Activated naive CD4-positive, alpha-beta T cell (primary cell): ENCODE measurements at places on chromosomes 3 and 15.

- DNase-seq = no peak
Observed at GRCh38 chr3:13782501-13782900, 97.4 kb downstream of the WNT7A start.

DNA sequence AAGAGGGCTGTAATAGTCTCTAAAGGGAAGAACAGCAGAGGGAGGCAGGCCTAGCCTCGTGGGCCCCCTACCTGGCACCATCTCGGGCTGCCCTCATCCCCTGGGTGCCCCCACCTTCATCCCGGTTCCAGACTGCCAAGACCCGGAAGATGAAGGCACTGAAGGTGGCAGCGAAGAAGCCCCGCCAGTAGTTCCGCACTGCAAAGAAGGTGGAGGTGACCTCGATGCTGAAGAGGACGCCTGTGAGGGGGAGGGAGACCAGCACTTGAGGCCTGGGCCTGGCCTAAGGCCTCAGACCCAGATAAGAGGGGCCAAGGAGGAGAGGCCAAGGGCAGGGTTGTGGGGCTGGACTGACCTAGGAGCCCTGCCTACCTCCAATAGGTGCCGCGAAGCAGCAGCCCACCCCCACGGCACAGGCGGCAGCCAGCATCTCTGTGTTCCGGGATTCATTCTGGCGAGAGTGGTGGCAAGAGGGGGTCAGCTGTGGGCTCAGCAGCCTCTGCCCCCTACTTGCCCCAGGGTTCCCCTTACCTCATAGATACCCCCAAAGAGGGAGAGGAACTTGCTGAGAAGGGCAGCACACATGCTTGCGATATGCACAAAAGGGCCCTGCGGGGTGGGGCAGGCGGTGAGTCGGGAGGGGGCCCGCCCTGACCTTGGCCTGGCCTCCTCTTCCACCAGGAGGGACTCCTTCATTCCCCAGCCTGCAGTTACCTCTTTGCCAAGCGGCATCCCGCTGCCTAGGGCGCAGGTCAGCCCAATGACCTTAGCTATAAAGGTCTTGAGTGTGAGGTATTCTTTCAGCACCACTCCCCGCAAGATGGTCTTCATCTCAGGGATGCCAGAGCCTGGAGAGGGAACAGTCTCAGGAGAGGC lies 3.9 kb downstream of the CLCN2 start:
- no peak for DNase-seq

DNA sequence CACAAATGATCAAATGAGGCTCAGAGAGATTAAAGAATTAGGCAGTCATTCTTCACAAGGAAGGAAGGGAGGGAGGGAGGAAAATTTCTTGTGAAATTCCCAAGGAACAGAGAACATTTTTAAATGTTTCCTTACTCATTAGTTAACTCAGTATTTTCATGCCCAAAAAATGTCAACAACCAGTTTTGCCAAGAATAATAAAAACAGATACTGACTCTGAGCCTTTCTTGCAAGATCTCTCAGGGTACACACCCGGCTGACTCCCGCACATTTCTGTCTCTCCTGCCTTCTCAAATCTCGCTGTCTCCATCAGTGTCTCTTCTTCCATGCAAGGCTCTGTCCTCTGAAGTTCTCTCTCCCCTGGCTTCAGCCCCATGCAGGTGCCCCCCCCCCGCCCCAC lies 265.9 kb downstream of the TJP1 start:
- no peak for DNase-seq

GRCh38 chr3:175478301-175478700 lies 619.2 kb downstream of the NAALADL2 start:
- DNase-seq = no peak

- no peak for DNase-seq
Observed at GRCh38 chr15:33242165-33242564, 47.7 kb upstream of the FMN1 start.

DNA sequence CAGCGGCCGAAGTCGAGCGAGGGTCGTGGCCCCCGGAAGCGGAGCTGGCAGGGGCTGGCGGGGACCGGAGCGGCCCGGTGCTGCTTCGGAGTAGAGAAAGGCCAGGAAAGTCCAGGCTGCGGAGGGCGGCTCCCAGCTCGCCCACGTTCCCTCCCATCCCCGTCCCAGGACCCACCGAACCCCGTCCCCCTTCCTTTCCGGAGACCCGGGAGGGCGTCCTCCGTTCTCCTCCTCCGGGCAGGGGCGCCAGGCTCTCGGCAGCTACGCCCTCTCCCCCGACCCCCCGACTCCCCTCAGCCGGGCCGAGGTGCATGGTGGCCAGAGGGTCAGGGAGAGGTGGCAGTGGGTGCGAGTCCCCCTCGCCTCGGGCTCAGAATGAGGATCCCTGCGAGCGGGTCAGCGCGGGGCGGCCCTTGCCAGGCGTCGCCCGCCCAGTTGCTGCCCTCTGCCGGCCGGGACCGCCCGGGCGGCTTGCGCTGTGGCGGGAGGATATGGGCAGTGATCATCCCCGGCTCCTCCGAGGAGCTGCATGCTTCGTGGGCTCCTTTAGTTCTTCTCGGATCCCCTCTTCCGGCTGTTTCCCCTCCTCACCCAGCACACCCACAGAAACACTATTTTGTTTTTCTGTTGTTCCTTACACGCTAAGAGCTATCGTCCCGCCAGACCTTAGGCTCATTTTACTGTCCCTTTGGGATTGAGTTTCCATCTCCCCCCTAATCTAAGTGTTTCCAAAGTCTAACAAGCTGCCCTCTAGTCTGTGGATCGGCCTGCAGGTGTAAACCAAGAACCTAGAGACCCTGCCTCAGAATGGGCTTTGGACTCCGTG lies 744 bp upstream of the ALDH1A2 start:
- DNase-seq = no peak

GRCh38 chr3:121175083-121175482 lies 267.1 kb downstream of the STXBP5L start:
- DNase-seq = no peak

DNA sequence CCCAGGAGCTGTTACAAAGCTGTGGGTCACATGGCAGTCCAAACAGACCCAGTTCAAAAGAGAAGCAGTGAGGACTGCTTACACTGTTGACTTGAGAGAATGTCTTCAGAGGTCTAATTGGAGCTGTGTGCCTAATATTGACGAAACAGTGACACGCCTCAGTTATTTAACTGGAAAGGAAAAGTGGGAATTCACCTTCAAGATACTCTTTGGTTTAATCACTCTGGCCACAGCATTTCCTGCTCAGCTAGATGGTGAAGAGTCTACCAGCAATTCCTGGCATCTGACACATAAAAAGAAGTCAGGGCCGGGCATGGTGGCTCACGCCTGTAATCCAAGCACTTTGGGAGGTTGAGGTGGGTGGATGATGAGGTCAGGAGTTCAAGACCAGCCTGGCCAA lies 326.4 kb downstream of the SV2B start:
- DNase-seq = no peak

GRCh38 chr3:50583897-50584296 lies 14.6 kb downstream of the HEMK1 start:
- DNase-seq = no peak

DNA sequence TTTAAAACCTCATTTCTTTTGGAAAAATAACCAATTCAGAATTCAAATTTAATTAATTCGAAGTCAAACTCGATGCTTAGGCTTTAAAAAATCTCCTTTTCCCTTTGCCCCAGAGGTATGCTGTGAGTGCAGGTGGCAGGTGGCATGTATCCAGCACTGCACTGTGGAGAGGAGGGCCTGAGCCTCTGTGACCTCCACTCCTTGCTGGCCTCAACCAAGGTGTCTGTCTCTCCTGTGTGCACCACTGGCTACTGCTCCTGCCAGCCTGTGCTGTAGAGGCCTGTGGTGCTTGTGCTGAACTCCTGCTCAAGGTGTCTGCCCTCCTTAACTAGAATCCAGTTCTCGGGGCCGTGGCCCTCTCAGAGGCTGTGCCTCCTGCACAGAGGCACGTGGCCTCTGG lies 56.2 kb upstream of the NEDD4 start:
- DNase-seq = no peak

GRCh38 chr3:111769110-111769991 lies 89.7 kb upstream of the PHLDB2 start:
- no peak for DNase-seq

- DNase-seq = no peak
Observed at GRCh38 chr3:141108039-141108438, 56.9 kb downstream of the SPSB4 start.

DNA sequence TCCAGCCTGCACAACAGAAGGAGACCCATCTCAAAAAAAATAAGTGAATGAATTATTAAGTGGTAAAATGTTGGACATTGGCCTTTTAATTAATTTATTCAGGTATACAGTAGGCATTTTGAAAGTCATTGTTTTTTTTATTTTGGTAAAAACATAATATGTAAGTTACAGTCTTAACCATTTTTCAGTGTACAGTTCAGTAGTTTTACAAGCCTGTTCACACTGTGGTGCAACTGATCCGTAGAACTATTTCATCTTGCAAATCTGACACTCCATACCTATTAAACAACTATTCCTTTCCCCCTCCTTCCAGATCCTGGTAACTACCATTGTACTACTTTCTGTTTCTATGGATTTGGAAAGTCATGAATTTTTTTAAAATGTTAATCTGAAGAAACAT lies 36.1 kb upstream of the APH1B start:
- DNase-seq = no peak

DNA sequence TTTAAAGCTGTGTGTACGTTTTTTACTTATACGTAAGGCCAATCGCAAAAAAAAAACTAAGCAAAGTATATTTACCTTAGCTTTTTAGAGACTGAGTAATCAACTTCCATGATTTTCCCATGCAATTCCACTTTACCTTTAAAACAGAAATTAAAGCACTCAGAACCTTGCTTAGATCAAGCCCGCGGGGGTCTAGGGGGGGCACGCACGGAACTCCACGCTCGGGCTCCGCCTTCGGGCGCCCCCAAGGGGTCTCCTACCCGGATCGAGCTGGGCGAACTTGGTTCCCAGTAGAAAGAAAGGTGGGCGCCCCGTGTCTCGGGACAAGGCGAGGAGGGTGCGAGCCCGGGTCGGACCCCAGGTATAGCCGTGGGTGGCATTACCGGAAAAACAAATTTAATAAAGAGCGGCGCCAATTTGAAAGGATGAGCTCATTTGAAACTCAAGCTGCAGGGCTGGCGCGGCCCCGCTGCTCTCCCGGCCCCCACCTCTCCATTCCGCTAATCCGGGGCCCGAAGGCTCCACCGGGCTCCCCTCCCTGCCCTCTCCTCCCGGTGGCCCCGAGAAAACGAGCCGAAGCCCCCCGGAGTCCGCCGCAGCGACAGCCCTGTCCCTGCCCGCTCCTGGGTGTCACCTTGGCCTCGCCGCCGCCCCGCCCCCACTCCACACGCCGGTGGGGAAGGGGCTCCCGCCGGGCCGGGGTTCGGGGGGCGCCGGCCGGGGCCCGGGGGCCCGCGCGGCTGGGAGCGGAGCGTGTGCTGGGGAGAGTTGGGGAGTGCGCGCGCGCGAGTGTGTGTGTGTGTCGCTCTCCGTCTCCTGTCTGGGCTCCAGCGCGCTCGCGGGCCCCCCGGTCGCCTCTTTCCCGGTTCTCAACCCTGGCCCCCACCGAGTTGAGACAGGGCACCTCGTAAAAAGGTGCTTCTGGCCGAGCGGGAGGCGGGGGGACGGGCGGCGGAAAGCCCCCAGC lies 1.5 kb downstream of the IGF2BP2 start:
- DNase-seq = no peak

DNA sequence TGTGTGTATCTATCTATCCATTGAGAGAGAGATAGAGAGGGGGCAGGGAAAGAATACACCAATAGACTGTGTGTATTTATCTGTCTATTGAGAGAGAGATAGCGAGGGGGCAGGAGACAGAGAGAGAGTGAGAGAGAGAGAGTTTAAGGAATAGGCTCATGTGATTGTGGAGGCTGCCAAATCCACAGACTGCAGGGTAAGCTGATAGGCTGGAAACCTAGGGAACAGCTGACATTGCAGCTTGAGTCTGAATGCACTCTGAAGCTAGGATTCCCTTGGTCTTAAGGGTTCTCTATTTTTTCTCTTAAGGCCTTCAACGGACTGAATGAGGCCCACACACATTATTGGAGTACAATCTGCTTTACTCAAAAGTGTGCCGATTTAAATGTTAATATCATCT lies 255.8 kb downstream of the EPHA3 start:
- DNase-seq = no peak

DNA sequence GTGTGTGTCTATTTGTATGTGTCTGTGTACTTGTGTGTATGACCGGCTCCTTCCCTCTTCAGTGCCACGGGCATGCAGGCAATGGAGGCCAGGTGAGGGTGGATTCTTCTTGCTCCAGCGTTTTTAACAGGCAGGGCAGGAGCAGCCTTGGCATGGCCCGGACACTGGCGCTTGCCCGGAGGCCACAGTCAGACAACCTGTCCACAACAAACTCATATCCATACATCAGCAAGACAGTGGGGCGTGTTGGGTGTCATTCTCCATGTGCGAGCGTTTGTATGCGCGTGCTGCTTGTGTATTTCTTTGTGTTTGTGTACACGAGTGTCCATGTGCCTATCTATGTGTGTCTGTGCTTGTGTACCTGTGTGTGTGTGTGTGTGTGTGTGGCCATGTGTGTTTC lies 29.8 kb downstream of the PTH1R start:
- DNase-seq = no peak

- DNase-seq = no peak
Observed at GRCh38 chr3:14658978-14659377, 7.4 kb downstream of the CCDC174 start.

GRCh38 chr3:13504161-13504831 lies 24.2 kb downstream of the HDAC11 start:
- DNase-seq = no peak

- no peak for DNase-seq
Observed at GRCh38 chr3:5068531-5069050, 53.5 kb upstream of the ARL8B start.

DNA sequence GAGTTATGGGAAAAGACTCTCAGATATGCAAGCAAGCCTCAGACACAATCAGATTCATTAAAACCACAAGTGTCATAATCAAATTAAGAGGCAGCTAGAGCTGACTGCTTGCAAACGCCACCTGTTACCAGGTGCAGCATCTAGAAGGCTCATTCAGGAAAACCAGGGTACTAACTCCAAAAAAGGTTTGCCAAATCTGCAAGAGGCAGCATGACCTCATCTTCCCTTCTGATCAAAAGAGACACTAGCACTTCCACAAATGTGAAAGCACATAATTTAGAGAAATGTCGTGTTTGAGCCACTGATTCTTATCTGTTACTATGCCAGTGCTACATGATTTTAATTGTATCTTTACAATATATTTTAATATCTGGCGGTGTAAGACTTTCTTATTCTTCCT lies 123.3 kb upstream of the NANOGP8 start:
- DNase-seq = no peak

GRCh38 chr3:8484409-8485140 lies 17.0 kb upstream of the LMCD1 start:
- no peak for DNase-seq

DNA sequence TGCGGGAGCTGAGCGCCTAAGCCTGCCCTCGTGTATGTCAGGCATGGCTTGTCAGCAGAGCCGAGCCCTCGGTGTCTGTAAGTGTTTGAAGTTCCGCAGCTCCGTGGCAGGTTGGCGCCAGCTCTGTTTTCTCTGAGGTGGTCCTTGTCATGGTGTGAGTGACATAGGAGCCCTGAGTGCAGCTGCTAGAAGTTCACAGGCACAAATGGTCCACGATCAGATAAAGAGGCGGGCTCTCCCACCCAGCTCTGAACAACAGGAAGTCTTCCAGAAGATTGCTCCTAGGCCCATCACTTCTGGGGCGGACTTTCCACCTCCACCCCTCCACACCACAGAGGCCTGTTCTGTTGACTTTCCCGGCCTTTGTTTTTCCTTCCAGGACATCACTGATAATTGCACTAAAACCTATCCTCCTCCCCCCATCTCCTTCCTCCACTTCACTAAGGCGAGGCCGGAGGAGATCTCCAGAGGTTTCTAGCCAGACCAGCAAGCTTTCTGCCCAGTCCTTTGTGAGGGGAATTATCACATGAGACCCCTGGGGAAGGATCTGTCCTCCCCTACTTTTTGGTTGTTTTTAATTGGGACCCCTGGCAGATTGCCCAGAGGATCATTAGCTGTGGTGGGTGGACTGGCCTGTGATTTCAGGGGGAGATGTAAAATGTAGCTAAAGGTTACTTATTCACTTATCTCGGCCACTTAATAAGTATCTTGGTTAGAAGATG lies 19.9 kb downstream of the ITPR1 start:
- DNase-seq = no peak
